Stimulated activated CD4-positive, alpha-beta T cell treated with anti-CD3 and anti-CD28 coated beads, Interleukin-1b, Interleukin-23, amount 100 ng/mL, for 1 hour (primary cell): ENCODE measurements at places on chromosomes 7 and 10.

- DNase-seq = no peak
Measured at GRCh38 chr7:40811666-40812065, 676.9 kb downstream of the SUGCT start.

DNA sequence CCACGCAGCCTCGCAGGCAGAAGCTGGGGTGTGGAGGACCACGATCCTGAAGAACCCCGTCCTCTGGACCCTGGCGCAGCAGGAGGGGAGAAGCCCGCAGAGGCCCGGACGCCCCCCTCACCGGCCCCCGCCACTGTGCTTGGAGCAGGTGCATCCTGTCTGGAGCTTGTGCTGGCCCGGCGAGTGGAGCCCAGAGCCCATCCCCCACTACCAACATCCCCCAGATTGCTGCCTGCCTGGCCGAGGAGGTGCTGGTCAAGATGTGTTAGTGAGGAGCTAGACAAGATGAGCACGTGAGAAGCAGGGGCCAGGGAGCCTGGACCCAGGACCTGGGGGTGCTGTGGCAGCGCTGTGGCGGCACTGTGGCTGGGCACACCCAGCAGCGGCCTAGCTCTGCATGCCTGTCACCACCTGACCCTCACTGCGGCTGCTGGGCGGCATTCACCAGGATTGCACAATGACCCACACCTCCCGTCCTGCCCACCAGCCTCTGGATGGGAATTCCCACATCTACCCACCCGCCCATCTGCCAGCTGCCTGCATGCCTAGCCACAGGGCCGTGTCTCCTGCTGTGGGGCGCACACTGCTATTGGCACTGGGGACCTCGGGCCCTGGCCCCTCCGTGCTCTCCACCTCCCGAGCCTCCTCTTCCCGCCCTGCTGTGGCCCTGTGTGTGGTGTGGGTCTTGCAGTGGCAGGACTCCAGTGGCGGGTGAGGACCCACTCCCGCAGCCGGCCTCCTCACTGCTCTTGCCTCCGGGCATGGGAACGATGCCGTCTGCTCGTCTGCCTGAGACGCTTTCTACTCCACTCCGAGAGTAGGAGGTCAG, 11.8 kb downstream of the GPR146 start:
- no peak for DNase-seq

DNA sequence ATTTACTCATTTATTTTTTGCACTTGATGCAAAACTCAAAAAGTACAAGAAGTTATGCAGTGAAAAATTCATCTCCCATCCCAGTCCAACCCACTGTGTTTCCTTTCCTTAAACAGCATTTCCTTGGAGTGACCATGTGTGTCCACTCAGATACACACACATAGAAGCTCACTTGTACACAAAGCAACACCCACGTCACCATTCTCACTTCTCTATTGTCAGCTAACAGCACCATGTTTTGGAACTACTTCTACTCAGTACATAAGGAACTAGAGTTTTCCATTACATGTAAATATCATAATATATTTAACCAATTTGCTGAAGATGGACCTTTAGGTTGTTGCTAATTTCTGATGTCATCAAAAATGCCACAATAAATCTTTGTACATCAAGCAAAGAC, 167.6 kb downstream of the GRID1 start:
- DNase-seq = no peak

- DNase-seq = no peak
Measured at GRCh38 chr7:158973440-158973839, 117.1 kb downstream of the DYNC2I1 start.

DNA sequence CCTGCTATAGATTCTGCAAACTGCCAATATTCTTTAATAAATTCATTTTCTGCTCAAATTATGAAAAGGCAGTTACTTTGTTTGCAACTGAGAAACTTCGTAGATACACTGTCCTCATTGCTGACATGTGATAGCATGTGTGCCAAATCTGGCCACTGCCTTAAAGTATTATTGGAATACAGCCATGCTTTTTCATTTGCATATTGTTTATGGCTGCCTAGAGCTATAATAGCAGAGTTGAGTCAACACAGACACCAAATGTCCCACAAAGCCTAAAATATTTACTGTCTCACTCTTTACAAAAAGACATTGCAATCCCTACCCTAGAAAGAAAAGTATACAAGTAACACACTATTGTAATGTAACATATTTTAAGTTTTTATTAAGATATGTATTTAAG, 647.4 kb downstream of the XPNPEP1 start:
- DNase-seq = no peak

DNA sequence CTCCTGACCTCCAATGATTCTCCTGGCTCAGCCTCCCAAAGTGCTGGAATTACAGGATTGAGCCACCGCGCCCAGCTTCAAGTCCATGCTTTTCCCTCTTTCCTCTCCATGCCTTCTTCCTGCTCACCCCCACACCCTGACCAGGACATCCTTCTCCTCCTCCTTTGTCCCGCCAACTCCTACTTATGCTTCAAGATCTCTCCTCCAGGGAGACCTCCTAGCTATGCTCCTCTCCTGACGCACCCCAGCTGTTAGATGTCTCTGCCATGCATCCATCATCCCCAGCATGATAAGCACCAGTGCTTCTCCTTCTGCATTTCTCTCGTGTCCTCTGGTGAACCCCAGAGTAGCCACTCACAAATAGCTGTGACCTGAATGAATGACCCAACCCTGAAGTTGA, 21.1 kb downstream of the SRRM3 start:
- DNase-seq = no peak
